T-helper 1 cell treated with Interleukin-12 subunit alpha and Interleukin-12 subunit beta and Interleukin-4 antibody, amounts not matched to agents 30 ng/mL and 1 ng/mL, for 36 hours (primary cell): ENCODE measurements at places on chromosomes 4 and X. TPM values are rescaled to one million over a fixed set of nuclear protein-coding genes. Genes with fewer than 3 reads are reported as not detected.

TMEM35A gene
- not detected in 2 replicates for total RNA-seq

REPS2 gene
- total RNA-seq, result not detected in 2 replicates

TGIF2LX gene
- not detected in 2 replicates for total RNA-seq

RASSF6 gene
- not detected in 2 replicates for total RNA-seq

CSAG2 gene
- not detected in 2 replicates for total RNA-seq

RNF4 gene
- total RNA-seq, result 98.8 and 102 TPM in 2 replicates
